Fibroblast of lung (primary cell): ENCODE measurements at places on chromosomes 12 and 14. TPM values are rescaled to one million over a fixed set of nuclear protein-coding genes. Genes with fewer than 3 reads are reported as not detected.

- no peak for DNase-seq
Observed at GRCh38 chr12:47396902-47397663, 308.7 kb downstream of the RPAP3 start.

Gene PMEL
- 0.41 and 0.84 TPM in 2 replicates for polyA plus RNA-seq

GRCh38 chr12:71438670-71439361, 782 bp upstream of the LGR5 start:
- peak; percentile 15 for DNase-seq

DNA sequence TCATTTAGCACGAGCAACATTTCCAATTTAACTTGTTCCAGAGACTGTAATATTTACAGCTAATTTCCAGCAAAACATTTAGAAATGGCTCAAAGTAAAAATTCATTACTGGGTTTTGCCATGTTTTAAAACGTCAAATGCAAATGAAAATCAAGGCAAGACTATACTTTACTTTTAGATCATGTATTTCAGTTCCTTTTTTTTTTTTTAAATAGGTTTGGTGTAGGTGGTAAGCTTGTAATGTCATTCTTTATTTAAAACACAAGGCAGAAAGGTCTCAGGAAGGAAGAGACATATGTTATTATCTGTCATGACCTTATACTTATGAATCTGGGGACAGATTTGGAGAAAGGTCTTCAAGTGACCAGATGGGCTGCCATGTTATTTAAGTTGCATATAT, 54.1 kb downstream of the GRIP1 start:
- DNase-seq: no peak

- peak; percentile 87 for DNase-seq
Observed at GRCh38 chr12:28023156-28023887, 50.8 kb upstream of the PTHLH start.

Gene GIT2
- 53.5 and 54.3 TPM in 2 replicates for polyA plus RNA-seq

Gene SOAT2
- polyA plus RNA-seq: 0.12 TPM in 1 of 2 replicates, not detected in the other

- no peak for DNase-seq
Observed at GRCh38 chr12:55572168-55572567, at the start of gene OR2AP1. Gene OR2AP1, plus strand, starts transcription at chr12:55572468. Its CDS starts 1,947 bp downstream, at chr12:55574415.

Gene TAS2R7
- polyA plus RNA-seq: not detected in 2 replicates

DNA sequence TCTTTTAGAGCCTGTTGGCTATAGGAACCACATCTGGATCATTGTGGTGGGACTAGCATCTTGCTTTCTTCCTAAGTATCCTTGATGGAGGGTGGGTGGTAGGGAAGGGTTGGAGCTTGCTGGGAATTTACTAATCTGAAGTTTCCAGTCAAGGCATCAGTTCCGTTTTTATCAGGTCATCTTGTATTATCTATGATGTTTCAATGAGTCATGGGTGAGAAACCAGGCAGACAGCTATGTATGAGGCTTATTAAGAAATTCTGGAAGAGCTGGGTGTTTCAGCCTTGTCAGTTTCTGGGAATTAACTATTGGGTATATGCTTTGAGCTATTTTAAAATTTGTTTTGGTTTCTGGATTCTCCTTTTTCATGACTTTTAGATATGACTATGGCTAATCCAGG, 11.3 kb downstream of the TSFM start:
- peak; percentile 91 for DNase-seq

- DNase-seq: peak; percentile 19
Observed at GRCh38 chr12:18690653-18691052, 47.2 kb downstream of the PLCZ1 start.

Gene NOC4L
- 3.0 and 5.8 TPM in 2 replicates for polyA plus RNA-seq
